Stimulated activated CD8-positive, alpha-beta memory T cell treated with anti-CD3 and anti-CD28 coated beads, Interleukin-4, amount 100 ng/mL, for 1 hour (primary cell): ENCODE measurements at places on chromosomes 12 and 14.

DNA sequence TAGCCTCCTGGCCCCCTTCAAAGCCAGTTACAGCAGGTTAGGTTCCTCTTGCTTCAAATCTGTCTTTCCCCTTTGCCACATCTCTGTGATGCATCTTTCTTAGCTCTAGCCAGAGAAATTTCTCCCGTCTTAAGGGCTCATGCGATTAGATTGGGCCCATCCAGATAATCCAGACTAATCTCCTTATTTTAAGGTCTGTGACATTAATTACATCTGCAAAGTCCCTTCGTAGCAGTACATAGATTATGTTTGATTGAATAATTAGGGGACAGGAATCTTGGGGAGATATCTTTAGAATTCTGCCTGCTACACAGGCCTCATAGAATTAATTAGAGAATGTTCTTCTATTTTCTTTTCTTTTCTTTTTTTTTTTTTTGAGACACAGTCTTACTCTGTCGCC is 79.3 kb downstream of the SPATS2 start:
- DNase-seq, result no peak

DNA sequence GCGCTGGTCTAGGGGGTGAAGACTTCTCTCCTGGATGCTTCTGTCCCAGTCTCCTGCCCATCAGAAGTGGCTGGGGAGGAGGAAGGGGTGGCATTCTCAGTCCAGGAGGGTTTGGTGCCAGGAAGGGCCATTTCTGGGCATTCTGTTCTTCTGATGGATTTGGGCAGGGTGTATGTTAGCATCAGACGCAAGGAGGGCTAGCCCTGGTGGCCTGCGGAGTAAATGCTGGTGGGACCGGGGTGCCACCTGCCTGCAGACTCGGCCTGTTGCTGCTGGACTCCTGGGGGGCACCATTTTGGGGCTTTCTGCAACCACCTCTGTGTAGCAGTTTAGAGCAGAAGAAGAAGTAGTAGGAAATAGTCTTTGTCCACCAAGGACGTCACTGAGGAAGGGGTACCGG is 31.7 kb downstream of the AACS start:
- DNase-seq, result no peak

DNA sequence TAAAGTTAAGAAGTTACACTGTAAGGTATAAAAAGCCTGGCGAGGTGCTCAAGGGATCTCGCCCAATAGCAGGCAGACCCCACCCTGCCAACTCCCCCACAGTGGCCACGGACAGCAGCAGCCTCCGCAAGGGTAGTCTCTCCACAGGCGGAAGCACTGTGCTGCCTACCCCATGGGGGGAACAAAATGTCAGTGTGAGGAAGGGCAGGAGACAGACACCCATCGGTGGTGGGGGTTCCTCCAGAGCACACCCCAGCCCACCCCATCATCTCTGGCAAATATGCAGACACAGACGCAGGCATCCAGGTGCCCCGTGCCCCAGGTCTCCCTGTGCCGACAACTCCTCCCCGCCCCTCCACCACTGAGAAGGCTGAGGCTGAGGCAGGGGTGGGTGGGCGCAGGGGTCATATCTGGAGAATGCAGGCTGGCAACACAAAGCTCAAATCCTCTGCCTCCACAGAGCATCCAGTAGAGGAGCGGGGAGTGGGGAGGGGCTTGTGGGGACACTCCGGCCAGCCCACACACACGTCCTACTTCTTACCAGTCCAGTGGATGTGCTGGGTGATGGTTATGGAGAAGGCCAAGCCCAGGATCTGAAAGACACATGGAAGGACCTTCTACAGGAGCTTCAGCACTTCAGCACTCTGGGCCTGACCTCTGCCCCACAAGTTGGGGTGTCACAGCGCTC is 68.3 kb upstream of the DDX11 start:
- DNase-seq, result no peak

DNA sequence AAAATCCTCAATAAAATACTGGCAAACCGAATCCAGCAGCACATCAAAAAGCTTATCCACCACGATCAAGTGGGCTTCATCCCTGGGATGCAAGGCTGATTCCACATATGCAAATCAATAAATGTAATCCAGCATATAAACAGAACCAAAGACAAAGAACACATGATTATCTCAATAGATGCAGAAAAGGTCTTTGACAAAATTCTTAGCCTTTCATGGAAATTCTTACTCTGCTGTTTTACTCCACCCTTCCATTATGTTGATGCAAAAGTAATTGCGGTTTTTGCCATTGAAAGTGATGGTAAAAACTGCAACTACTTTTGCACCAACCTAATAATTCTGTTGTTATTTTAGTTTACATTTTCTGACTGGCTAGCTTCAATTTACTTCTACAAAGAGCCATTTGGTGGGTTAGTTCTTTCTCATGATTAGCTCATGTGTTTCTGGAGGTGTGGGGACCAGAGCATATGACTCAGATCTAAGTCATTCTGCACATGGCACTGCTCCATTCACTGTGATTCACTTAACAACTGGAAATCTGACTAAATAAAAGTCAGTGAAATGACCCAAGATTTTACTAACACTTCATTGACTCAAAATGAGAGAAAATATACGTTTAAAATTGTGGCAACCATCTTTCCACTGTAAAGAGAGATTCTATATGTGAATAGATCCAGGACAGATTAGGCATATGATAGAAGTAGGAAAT is 99.9 kb downstream of the TMTC3 start:
- no peak for DNase-seq

GRCh38 chr12:14256121-14256520 is 109.4 kb upstream of the ATF7IP start:
- DNase-seq, result no peak

GRCh38 chr12:57215065-57215464 is 1.5 kb upstream of the NXPH4 start:
- DNase-seq, result no peak
